ENCODE measurements at places on chromosomes 6 and 20.
A peak's percentile ranks its signal among the peaks of the same experiment; 100 is the strongest.

- no peak for DNase-seq
Observed at GRCh38 chr6:137224799-137225198, 5.6 kb upstream of the IFNGR1 start.

GRCh38 chr20:17645010-17645409, 37.0 kb downstream of the RRBP1 start:
- DNase-seq: no peak

DNA sequence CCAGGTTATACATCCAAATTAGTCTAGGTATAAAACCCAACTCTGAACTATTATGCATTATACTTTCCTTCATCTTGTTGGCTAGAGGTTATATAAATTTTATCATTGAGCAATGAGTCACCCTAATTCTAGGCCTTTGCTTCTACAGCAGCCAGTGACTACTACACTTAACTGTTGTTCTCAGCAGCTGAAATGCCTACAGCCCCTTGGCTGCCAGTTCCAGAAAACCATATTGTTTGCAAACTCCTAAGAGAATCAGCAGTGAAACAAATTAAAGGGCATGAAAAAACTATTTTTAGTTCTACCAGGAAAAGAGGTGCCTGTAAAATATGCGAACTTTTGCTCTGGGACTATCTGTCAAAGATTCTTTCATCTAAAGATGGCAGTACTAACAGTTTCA, 292.8 kb downstream of the FRK start:
- DNase-seq: no peak

GRCh38 chr6:82030761-82031503, 216.6 kb downstream of the IBTK start:
- DNase-seq: no peak

GRCh38 chr20:63688228-63689045, 8.0 kb upstream of the TNFRSF6B start:
- DNase-seq: no peak

DNA sequence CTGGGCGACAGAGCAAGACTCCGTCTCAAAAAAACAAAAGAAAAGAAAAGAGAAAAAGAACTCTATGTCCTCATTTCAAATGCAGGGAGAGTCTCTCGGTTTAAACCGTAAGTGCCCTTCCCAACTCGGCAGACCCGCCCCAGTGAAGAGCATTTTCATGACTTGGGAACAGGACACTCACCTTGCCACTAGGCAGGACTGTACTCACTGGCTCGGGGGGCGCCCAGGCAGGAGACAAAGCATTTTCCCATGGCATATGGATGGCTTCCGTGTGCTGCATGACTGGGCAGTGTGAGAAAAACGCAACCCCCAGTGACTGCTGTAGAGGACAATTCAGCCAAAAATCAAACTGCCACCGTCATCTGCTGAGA, 23.7 kb upstream of the MRGBP start:
- no peak for DNase-seq

DNA sequence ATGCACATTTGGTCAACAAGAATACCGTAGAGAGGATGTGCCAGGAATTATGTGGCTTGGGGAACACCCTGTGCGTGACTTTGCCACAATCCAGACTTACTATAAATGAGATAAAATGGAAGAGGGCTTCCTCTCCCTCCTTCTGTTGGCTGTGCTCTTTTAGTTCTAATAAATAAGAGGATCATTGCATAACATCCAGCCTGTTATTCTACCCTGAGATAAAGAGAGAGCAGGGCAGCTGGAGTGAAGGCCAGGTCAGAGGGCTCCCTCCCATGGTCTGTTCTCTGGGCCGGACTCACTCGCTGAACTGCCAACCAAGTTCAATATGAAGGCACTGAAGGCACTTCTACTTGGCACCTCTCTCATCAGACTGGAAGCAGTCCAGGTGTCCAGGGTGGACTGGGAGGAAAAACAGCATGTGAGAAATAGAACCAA, 91.7 kb downstream of the MTFR2 start:
- no peak for DNase-seq

GRCh38 chr6:155201461-155202226, 62.2 kb upstream of the CLDN20 start:
- DNase-seq: no peak

- DNase-seq: no peak
Observed at GRCh38 chr6:149938571-149939355, 3.1 kb upstream of the ULBP2 start.

- no peak for DNase-seq
Observed at GRCh38 chr6:170378502-170378901, 71.9 kb downstream of the FAM120B start.

DNA sequence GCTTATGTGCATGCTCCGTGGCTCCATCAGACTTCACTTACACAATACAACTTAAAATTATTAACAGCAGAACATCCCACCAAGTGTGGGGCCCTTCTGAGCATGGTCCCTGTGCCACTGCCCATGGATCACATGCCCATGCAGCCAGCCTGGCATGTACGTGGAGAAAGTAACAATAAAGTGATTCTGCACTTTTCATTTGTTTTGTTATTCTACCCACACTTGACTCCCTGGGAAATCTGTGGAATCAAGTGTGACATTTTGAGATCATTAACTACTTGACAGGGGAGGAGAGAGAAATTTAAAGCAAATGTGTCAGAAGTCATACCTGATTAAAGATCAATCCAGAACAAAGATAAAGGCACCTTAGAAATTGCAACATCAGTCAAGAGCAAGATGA, 112.0 kb downstream of the ISM1 start:
- no peak for DNase-seq

GRCh38 chr6:8029243-8029870, 34.8 kb downstream of the BLOC1S5 start:
- no peak for DNase-seq

DNA sequence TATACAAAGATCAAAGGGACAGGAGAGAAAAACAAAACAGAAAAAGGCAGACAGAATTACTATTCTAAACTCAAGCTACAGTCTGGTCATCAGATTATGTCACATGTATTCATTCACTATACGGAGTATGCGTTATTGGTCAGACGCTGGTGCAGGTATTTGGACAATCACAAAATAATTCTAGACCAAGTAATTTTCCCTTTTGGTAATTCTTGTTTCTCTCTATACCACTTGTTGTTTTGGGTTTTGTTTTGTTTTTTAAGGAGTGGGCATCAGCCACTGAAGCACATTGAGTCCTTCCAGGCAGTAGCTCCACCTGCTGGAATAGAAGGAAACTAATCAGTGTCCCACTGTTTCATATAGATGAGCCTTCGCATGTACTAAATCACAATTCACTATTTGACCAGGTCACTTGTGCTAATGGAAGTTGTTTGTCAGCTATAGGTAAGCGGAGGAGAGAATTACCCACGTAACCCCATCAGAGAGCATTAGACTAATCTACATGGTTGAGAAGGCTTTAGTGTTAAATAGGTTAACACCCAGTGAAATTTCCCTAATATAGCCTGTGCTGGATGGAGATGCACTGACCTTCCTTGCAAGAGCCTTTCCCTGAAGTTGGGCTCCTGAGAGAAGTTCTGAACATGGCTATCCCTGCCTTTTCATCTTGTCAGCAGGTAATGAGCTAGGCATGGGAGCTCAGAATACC, 77.9 kb downstream of the TNFAIP3 start:
- no peak for DNase-seq

DNA sequence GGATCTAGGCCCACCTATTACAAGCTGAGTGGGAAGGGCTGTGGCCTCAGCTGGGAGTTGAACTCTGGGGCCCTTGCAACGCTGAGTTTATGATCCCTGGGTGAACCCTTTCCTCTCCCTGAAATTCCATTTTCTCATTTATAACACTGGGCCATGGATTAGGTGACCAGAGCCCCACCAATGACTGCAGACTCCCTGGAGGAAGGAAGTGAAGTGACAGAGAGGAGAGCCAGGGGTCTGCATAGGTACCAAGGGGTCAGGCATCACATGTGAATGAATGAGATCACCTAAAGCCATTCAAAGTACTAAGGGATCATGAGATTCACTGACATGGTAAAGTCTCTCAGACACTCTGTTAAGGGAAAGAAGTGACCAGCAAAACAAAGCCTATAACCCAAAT, 46.5 kb upstream of the DSN1 start:
- DNase-seq: no peak

- DNase-seq: no peak
Observed at GRCh38 chr6:52653151-52653550, 17.8 kb upstream of the TMEM14A start.

- no peak for DNase-seq
Observed at GRCh38 chr6:170143401-170144150, 147.3 kb downstream of the DLL1 start.

DNA sequence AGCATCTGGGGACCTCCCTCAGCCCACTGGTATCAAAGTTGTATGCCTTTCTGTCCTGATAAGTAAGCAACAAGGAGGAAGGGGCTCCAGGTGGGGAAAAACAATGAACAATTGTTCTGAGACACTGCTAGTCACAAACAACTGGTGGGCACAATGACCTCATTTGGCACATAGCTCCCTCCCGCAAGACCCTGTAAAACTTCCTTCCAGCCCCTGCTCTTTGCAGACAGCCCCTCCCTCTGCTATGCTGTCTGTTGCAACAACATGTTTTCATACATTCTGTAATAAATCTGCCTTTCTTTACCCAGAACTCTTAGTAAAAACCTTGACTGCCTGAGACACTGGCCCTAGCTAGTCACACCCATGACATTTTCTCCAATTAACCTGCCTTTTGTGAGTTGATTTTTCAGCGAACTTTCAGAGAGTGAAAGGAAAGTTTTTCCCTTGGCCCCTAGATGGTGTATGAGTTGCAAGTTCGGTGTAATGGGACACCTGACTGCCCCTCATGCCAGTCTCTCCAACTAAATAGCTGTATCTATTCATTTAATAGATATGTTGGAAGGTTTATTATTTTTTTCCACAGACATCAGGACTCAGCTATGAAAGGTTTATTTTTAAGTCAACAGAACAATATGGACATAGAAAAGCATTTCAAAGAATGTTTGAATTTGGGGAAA, 142.3 kb upstream of the SLC22A16 start:
- DNase-seq: no peak

- peak; percentile 47 for DNase-seq
Observed at GRCh38 chr6:42049948-42050296, 402 bp upstream of the TAF8 start.

DNA sequence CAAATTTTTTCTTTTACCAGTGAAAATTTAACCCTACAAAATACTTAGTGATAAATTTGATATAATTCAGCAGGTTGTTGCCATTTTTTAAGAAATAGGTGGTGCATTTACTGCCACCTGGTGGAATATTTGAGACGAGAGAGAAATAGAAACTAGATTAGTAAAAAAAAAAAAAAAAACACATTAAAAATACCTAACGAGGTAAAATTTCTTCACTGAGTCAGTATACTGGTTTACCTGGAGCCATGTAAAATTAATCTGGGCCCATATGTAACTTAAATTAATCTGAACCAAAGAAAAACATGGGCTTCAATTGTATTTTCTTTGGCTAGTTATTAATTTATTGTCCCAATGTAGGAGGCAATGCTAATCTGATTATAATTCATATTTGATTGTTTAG, 520.8 kb downstream of the EPM2A start:
- no peak for DNase-seq

- no peak for DNase-seq
Observed at GRCh38 chr6:111274593-111275217, 187.4 kb downstream of the SLC16A10 start.

GRCh38 chr6:153099636-153100035, 31.4 kb downstream of the RGS17 start:
- no peak for DNase-seq

GRCh38 chr6:157773248-157773773, 49.7 kb upstream of the SNX9 start:
- DNase-seq: no peak

GRCh38 chr20:59374261-59374660, 73.8 kb downstream of the EDN3 start:
- no peak for DNase-seq

DNA sequence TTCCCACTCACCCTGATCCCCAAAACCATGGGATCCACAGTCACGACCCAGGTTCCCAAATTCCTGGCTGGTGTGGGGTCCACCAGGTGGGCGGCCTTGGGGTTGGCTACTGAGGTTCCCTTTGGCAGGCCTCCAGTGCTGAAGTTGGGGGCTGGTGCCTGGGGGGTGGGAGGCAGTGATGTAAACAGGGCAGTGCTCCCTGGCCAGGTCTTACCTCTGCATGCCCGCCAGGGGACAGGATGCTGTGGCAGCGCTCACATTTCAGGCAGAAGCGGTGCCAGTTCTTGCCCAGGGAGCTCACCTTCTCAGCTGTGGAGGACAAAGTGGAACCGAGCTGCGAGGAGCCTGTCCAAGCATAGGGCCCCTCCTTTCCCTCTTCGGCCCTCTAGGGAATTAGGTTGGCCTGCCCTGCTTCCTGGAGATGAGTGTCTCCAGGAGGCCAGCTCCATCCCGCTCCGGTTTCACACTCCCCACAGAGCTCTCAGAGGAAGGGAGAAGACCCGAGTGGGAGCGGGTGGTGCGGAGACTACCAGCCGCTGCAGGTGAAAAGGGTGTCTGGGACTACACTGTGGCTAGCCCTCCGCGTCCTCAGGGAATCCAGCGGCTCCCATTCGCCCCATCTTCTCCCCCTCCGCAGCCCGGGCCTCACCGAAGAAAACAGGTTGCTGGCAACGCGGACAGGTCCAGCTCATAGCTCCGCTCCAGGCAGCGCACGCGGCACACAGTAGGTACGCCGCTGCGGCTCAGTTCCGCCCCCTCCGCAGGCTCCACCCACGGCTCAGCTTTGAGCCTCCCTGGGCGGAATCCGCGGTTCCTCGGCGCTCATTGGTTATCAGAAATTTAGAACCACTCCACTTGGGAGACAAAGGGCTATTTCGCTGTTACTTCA, at the start of gene CRIP3:
Gene CRIP3 (minus strand): TSS at position 726 of the 889 bp plus-strand sequence. CDS start 34 bp downstream, at position 692.
- no peak for DNase-seq

DNA sequence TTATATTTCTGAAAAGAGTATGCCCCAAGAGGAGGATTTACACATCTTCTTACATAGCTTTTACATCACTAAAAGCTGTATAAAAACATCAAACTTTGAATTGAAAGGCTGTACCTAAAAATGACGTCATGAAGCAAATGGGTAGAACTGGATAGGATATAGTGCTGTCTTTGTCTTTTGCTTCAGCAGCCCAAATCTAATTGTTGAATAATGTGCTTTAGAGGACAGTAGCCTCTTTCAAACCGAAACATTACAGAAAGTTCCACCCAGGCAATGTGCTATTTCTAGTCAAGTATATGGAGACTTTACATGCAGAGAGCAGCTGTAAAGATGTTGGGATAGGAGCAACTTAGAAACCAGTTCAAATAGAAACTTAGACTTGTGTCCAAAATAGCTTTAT, 51.9 kb downstream of the ADGRG6 start:
- no peak for DNase-seq

DNA sequence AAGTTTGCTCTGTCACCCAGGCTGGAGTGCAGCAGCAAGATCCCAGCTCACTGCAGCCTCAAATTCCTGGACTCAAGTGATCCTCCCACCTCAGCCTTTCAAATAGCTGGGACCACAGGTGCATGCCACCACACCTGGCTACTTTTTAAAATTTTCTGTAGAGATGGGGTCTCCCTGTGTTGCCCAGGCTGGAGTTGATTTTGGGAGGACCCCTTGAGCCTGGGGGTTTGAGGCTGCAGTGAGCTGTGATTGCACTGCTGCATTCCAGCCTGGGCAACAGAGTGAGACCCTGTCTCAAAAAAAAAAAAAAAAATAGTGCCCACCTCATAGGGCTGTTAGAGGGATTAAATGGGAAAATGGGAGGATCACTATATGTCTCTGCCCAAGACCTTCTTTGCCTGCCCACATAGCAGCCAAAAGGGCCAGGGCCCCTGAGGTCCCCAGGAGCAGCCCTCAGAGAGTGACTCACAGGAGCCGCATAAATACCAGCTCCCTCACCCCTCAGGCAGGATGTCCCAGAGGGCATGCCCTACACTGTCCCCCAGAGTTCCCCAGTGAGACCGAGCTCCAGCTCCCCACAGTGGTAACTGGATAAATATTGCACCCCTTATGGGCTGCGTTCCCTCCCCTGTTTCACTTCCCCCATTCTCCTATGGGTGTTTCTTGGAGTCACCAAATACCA, 11.7 kb upstream of the MDGA1 start:
- DNase-seq: no peak

Data from dorsolateral prefrontal cortex (tissue), 122 donors.